ENCODE measurements at places on chromosomes 3 and 15.

DNA sequence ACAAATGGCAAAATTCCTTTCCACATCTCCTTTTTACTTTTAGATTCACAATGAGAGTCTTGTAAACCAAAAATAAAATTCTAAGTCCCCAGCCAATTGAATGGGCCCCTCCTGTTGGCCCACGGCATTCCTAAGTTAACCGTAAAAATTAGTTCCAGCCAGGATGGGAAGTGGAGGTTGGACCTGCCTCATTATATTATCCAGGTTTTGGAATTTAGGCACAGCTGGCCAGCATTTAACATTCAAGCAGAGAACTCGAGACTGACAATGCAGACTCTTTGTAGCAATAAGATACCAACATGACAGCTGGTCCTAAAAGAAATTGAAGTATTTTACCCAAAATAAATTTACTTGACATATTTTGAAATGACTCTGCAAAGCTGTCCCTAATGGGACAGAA is 321.0 kb upstream of the NAALADL2 start:
- no peak for DNase-seq

GRCh38 chr3:178304758-178305467 is 231.3 kb upstream of the KCNMB2 start:
- DNase-seq: no peak

- DNase-seq: no peak
Observed at GRCh38 chr15:90202929-90203328, 1.8 kb downstream of the SEMA4B start.

DNA sequence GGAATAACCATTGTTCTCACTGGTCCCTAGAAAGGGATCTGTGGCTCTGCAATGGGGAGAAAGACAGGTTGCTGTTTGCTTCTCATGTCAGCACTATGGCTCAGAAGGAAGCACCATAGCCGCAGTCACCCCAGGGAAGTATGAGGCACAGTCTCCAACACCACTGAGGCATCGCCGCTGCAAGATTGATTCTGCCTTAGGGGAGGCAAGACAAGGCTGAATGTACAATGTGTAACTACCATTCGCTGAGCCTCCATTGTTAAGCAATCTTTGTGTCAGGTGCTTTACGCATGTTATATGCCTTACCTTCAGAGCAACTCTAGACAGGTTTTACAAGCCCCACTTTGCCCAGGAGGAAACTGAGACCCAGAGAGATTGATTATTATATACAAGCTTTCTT is 100.7 kb upstream of the KCNMB2 start:
- no peak for DNase-seq

- no peak for DNase-seq
Observed at GRCh38 chr15:39623529-39623931, 42.7 kb downstream of the THBS1 start.

- no peak for DNase-seq
Observed at GRCh38 chr3:135087782-135088181, 292.7 kb downstream of the EPHB1 start.

- no peak for DNase-seq
Observed at GRCh38 chr3:50278880-50279224, at the start of gene LSMEM2. Gene LSMEM2, plus strand, starts transcription at chr3:50279087. Its CDS starts 27 bp downstream, at chr3:50279114.

- DNase-seq: no peak
Observed at GRCh38 chr3:9047452-9048346, 84.4 kb upstream of the RAD18 start.

- DNase-seq: no peak
Observed at GRCh38 chr3:191376516-191377141, 46.3 kb upstream of the UTS2B start.

DNA sequence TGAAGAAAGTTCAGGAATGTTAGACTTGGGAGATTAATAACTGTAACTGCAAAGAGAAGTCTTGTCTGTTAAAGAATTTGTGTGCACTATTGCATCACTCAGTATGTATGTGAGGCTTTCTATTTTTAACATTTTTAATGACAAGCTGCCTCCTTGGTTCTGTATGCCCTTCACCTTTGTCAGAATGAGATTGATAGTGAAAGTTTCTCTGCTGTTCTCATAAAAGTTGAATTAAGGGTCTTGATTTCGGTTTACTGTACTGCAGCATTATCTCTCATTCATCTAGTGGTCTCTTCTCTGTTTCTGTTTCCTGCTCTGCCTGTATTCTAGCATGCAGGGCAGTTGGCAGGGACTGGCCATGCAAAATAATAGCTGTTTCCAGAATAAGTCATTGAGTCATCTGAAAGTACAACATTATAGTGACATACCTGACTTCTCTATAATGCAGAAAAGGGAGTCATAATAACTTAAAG is 454.9 kb downstream of the IL5RA start:
- DNase-seq: no peak

DNA sequence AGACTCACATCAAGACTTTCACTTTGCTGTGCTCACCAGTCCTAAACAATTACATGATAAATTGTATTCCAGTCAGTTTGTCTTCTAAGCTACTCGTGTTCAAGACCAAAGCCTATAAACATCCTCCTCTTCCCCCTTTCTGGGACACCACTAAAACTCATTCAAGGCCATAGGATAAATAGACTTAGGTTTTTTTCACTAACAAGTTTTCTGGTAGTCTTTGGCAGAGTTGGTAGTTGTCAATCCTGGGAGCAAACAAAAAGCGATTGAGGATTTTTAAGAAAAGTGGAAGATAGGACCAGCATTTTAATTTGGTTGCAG is 114.9 kb downstream of the TGFBR2 start:
- no peak for DNase-seq

DNA sequence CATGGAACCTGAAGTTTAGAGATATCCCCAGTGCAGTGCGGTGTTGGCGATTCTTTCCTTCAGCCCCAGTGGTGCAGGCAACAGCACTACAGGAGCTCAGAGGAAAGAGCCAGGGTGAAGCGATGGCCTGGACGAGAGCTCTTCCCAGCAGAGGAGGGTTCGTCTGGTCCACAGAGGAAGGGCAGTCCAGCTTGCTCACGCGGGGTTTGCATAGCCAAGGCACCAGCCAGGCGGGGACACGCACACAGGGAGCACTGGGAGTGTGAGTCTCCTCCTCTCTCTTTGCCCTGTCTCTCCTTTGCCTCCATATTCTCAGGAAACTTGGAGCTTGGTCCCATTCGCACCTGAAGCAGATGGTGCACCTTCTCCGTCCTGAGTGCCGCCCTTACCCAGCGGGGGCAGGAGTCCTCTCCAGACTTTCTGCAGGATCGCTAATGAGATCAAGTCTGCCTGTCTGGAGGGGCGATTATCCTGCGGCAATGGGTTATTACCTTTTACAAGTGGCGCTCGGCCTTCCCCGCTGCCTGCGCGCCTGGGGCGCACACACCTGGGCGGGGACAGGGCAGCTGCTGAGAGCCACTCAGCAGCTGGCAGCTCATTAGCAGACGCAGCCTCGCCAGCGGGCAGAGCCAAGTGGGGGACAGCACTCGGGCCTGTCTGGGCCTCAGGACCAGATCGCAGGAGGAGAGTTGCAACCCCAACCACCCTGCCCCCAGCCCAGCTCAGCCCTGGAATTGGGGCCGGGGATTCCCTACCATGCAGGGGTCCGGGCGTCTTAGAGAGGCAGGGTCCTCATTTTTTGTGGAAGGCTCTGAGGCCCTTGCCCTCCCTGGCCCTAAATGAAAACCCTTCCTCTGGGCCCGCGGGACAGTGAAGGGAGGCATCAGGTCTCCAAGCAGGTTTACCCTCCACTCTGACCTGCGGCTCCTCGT is 119.0 kb upstream of the MEF2A start:
- peak; percentile 89 for DNase-seq

DNA sequence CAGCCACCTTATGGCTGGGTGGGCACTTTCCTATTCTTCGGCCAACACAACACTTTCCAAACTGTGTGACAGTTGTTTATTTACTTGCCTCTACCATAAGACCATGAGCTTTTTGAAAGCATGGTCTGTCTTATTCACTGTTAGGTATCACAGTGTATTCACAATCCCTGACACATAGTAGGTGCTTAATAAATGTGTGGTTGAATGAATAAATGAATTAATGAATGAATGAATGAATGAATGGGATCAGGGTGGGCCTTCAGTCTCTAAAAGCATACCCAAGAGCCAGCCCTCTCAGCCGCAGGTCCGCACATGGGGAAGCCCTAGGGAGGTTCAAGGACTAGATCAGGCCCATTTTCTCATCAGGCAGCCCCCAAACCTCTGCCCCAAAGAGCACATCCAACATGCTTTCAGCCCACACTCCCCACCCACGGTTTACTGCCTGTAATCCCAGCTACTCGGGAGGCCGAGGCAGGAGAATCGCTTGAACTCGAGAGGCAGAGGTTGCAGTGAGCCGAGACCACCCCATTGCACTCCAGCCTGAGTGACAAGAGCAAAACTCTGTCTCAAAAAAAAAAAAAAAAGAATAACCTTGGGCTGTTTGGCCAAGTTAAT is 95.9 kb downstream of the LIPC start:
- DNase-seq: no peak

- no peak for DNase-seq
Observed at GRCh38 chr15:46317029-46317428, 682.2 kb downstream of the SQOR start.

DNA sequence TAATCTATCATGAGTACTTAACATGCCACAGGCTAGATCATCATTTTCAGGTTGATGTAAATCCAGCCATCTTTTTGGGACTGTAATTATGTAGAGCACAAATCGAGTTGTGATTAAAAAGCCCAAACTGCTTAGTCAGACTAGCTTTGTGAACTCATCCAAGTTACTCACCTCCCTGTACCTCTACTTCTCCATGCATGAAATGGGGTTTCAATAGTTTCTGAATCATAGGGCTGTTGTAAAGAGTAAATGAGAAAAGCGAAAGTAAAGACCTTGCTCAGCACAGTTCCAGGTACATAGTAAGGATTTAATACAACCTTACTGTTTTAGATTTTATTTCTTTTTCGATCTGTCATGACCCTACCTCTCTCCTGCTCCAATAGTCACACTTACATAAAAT is 85.6 kb upstream of the GAP43 start:
- DNase-seq: no peak

- DNase-seq: no peak
Observed at GRCh38 chr3:36911990-36912804, 32.7 kb downstream of the TRANK1 start.

GRCh38 chr3:140373234-140373633 is 304.6 kb upstream of the TRIM42 start:
- no peak for DNase-seq

DNA sequence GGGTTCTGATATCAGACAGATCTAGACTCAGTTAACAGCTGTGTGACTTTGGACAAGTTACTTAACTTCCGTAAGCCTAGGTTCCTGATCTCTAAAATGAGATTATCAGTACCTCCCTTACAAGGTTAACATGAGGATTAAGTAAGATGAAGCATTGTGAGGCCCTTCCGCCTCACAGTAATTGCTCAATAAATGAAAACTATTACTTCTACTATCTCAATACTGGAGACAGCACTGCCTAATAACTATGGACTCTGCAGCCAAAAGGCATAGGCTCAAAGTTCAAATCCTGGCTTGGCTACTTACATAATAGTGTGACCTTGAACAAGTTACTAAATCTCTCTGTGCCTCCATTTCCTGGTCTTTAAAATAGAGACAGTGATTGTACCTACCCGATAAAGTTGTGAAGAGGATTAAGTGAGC is 82.0 kb upstream of the ATP11B start:
- DNase-seq: no peak

DNA sequence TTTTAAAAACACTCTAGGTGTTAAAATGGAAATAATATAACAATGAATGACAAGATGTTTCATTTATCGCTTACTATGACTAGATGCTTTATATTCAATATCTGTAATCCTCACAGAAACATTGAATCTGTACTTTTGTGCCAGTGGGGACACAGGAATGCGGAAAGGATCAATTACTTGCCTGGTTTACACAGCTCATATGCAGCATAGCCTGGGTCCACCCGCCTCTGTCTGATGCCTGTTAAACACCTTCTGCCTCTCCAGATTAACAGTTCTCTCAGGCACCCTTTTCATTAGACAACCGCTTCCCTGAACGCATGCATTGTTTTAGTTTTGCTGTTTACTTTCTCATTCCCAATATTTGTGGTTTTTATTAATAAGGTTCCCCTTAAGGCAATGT is 12.9 kb upstream of the KCNAB1 start:
- DNase-seq: no peak

GRCh38 chr3:187765342-187765741 is 20.1 kb upstream of the BCL6 start:
- DNase-seq: no peak

GRCh38 chr3:13532085-13532484 is 16.8 kb upstream of the FBLN2 start:
- DNase-seq: no peak

DNA sequence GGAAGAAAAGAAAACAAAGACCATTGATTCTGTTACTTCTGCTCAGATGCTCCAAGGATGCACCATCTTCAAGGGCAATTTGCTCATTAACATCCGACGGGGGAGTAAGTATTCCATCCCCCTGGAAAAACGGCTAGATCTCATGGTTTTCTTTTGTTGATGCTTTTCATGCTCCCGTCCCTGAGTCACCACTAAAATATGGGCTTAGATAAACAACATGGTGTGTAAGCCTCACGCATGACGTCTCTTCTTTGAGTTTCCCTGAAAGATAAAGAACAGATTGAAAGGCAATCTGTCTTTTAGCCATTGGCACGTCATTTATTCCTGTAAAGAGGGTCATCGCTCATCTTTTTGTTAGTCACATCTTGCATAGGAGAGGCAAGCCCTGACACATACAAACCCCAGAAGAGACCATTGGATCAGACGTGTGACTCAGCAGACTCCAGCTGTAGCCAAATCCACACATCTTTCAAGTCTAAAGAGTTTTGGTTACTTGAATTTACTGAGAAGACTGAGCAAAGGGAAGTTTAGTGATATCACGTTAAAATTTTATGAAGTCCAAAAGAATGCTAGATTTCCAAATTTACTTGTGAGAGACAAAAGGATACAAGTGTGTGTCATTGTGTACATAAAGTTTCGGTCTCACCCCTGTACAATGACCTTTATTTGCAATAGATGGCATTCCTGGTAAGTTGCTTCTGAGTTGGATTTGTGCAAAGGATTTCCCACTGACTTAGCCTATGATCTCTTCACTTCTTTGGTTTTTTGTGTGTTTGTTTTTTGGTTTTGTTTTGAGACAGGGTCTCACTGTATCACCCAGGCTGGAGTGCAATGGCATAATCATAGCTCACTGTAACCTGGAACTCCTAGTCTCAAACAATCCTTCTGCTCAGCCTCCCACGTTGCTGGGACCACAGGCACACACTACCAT is 110.5 kb downstream of the PGPEP1L start:
- no peak for DNase-seq

DNA sequence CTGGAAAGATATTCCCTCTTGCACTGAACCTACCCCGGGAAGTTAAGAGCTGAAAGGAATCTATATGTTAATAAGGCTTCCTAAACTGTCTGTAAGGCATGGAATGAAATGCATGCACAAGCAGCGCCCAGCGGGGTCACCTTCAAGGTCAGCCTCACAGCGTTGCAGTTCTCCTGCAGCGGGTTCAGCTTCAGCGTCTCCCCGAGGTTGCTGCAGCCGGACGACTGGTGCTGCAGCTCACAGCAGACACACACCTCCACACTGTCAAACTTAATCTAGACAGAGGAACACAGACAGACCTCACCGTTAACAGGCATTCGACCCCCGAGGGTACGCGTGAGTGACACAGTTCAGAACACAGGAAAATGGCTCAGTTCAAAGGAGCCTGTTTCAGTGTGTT is 73.3 kb downstream of the NSMCE3 start:
- DNase-seq: no peak

All from WERI-Rb-1 (cell line).